ENCODE measurements at places on chromosomes 6 and 20.
A peak's percentile ranks its signal among the peaks of the same experiment; 100 is the strongest.

DNA sequence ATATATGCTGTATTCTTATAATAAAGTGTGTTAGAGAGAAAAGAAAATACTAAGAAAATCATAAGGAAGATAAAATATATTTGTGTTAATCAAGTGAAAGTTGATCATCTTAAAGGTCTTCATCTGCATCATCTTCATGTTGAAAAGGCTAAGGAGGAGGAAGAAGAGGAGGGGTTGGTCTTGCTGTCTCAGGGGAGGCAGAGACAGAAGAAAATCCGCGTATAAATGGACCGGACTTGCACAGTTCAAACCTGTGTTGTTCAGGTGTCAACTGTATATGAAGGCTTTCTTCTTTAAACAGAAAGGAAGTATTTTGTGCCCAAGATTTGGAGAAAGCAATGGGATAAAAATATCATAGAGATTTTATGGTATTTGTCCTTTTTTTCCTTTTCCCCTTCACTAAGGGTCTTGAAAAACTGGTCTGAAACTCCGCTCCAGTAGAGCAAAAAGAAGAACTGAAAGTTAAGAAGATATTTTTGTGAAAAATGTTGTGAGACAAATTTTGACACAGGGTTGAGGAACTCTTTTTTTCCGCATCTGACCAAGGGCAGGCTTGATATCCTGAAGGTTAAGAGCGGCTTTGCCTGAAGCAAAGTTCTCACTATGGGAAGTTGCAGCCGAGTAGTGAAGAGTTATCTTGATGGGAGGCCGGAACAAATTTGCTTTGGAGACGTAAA lies 350.7 kb downstream of the LAMA2 start:
- DNase-seq: no peak

DNA sequence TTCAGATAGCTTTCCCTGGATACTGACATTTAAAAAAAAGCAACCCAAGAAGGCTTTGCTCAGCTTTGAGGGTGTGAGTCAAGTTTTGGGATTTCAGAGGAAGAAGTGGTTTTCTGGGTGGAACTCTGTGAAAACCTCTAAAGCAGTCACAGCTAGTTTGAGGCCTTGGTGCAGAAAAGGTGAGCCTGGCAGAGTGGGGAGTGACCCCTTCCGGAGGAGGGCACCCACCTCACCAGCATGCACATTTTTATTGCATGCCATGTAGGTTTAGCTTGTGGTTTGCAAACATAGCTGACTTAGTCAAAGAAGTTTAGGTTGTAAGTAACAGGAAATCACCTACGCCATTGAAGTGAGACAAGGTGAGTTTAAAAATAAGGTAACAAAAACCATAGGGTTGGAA lies 146.8 kb upstream of the PMEPA1 start:
- no peak for DNase-seq

GRCh38 chr6:7647504-7647903 lies 57.5 kb downstream of the SNRNP48 start:
- no peak for DNase-seq

DNA sequence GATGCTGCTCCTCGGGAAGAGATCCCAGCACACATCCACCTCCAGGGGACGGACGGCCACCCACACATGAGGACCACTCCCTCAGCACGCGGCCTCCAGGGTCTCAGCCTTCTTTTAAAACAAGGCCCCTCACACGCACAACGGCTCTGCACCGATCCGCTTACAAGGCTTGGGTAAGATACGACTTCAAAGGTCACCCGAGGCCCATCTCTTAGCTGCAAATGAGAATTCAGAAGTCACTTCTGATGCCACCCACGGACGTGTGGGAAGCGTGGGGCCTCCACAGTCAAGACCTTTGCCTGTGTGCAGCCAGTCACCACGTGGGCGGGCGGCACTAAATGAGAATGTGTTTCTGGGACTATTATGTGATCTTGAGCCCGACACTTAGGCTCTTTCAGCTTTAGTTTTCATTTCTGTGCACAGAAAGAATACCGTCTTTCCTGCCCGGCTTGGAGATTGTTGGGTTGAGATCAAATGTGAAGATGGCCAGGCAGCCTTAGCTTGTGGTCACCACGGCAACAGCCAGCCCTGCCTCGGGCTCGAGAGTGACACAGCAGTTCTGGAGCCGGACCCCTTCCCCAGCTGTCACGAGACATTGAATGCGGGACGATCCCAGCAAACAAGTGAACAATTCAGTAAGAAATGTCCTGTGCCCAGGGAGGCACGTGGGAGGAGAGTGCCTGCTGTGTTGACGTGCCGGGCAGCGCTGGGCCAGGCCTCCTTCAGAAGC lies 91.6 kb downstream of the RAMACL start:
- DNase-seq: peak; percentile 48

- no peak for DNase-seq
These were observed 38.4 kb upstream of the TGM2 start for GRCh38 chr20:38203337-38203980.

DNA sequence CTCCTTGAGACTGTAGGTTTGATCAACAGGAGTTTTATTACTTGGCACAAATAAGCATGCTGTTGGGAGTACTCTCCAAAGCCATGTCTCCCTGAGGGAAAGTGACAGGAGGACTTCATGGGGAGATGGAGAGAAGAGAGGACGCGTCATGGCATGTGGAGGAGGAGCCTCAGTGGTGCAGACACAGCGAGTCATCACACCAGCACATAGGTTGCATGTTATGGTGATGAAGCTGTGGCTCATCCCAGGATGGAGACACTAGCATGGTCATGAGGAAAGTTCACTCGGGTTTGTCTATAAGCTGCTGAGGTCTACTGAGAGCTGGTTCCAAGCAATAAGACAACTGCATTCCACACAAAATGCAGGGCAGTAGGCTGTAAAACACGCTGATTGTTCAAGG lies 13.2 kb upstream of the SSTR4 start:
- no peak for DNase-seq

- DNase-seq: no peak
These were observed 97.8 kb upstream of the OGFRL1 start for GRCh38 chr6:71190809-71191208.

GRCh38 chr6:110048221-110048875 lies 70.2 kb downstream of the GPR6 start:
- DNase-seq: no peak

- DNase-seq: no peak
These were observed 3.9 kb upstream of the CST9 start for GRCh38 chr20:23609486-23610109.

DNA sequence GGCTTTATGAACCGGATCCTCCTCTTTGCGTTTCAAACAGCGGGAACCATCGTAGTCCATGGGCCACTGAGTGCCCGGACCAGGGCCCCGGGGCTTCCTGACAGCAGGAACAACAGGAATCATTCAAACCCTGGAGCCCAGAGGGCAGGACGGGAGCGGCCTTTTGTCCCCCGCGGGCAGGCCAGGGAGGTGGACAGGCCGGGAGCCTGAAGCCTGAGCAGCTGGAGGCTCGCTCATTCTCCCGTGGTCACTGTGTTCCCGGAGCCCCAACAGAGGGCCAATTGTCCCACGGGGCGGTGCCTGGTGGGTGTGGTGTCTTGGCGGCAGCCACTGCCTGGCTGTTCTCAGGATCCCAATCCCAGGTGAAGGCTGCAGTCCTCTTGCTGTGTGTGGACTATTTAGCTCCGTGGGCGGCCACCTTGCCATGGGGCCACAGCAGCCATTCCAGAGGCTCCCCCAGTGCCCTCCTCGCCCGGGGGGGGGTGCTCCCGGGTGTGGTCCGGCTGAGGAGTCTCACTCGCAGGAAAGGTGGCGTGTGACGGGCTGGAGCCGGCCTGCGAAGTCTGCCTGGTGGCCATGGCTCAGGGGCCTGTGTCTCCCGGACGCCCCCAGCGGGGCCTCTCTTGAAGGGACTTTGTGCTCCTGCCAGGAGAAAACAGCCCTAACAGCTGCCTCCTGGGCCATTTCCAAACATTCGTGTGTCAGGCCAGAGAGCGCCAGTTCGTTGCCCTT lies 77.2 kb upstream of the BHLHE23 start:
- no peak for DNase-seq

- no peak for DNase-seq
These were observed 14.9 kb downstream of the BPIFA1 start for GRCh38 chr20:33250666-33251065.

DNA sequence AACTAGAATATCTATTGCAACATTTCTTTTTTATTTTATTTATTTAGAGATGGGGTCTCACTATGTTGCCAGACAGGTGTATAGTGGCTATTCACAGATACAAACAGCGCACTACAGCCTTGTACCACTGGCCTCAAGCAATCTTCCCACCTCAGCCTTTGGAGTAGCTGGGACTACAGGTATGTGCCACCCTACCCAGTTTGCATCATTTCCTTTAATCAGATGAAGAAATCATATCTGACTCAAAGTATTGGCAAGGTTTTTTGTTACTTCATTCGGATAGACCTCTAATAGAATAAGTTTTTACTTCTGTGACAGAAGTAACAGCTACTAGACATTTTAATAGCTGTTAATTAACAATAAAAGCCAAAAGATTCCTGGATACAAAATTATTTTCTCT lies 153.9 kb downstream of the CDK19 start:
- DNase-seq: no peak

DNA sequence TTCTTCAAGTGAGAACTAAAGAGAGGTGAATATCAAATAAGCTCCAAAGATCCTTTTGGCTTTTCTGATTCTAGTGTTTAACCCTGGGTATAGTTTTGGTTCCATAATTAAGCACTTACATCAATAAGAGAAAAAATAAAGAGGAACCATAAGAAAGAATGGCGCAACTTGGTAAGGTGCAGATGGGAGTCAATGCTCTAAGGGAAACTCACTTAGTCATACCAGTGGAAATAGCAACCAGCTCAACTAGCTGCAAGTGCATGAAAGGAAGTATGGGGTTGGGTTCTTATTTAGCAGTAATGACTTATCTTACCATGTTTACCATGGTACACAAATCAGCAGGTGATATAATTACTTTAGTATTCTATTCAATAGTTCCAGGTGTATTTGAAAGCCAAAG lies 296.5 kb upstream of the RUNX2 start:
- DNase-seq: no peak

GRCh38 chr20:31739550-31739977 lies 474 bp downstream of the TPX2 start:
- DNase-seq: no peak

GRCh38 chr6:158892266-158892665 lies 73.1 kb upstream of the EZR start:
- no peak for DNase-seq

- no peak for DNase-seq
These were observed 113.2 kb downstream of the MAFB start for GRCh38 chr20:40575851-40576250.

DNA sequence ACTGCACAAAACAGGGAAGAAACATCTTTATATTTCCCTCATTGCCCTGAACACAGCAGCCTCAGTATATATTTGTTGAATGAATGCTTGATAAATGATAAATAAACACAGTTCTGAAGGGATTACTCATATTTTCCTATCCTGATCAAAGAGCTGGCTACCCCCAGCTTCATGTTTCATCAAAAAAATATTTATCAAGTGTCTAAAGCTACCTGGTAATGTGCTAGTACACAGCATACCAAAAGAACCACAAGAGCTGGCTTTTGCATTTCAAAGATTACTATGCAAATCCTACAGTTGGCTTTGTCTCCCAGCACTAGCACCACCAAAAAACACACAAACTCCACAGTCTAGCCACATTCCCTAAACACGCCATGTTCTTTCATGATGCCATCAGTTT lies 130.0 kb downstream of the BTBD9 start:
- DNase-seq: no peak

DNA sequence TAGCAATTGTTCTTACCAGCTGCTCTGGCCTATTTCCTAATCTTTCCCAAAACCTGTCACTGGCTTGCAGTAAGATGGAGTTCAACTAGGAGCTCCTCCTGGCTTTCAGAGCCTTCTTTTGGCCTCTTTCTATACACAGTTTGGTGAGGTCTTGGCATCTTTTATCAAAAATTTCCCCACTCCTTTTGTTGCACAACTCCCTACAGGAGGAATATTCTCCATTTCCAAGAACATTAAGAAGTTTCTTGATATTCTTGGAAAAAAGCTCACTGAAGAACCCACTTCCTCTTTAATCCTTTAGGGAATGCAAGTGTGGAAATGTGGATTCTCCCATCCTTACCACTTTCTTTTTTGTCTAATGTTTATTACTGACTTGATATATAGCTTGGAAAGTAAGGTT lies 171.3 kb upstream of the KCNK16 start:
- no peak for DNase-seq
